ENCODE measurements at places on chromosomes 7 and 10. TPM values are rescaled to one million over a fixed set of nuclear protein-coding genes. Genes with fewer than 3 reads are reported as not detected.

DNA sequence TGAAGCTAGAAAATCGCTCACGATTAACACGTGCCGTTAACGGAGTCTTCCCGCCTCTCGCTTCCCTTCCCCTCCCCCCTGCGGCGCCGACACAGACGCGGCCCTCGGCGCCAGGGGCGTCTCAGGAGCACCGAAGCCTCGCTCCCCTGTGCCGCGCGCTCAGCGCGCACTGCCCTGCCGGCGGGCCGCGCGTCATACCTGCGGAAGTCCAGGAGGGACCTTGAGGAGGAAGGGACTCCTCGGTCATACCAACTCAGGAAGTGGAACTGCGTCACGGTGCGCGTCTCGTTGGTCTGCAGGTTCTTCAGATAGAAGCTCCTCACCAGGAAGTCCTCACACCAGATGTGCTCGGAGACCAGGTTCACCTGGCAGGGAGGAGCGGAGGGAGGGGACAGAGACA is 239.6 kb downstream of the DNAJB6 start:
- DNase-seq = no peak

Gene ZNF107
- 9.1 TPM for total RNA-seq

DNA sequence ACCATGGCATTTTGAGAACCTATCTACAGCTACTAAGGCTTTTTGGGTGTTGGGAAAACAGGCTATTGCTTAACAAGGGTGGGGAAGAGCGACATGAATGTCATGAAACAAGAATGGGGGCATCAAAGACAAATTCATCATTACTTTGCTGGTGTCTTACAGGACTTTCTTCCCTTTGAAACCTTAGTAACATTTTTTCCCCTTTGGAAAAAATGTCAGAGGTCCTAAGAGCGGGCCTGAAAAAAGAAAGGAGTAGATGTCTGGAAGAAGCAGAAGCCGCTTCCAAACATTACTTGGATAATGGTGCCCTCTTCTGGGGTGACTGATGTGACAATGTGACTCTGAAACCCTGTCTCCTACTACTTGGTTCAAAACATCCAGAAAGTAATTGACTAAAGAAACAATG is 3.8 kb upstream of the DDX50 start:
- peak; percentile 84 for DNase-seq

- peak; percentile 26 for DNase-seq
Observed at GRCh38 chr10:6625428-6625827, 45.4 kb upstream of the PRKCQ start.

GRCh38 chr7:107002126-107002525 is 42.4 kb upstream of the PRKAR2B start:
- no peak for DNase-seq

Gene ELN
- 1.1 TPM for total RNA-seq

GRCh38 chr7:16693601-16694318 is 47.8 kb downstream of the BZW2 start:
- no peak for DNase-seq

Gene COL17A1
- total RNA-seq = 2.3 TPM

DNA sequence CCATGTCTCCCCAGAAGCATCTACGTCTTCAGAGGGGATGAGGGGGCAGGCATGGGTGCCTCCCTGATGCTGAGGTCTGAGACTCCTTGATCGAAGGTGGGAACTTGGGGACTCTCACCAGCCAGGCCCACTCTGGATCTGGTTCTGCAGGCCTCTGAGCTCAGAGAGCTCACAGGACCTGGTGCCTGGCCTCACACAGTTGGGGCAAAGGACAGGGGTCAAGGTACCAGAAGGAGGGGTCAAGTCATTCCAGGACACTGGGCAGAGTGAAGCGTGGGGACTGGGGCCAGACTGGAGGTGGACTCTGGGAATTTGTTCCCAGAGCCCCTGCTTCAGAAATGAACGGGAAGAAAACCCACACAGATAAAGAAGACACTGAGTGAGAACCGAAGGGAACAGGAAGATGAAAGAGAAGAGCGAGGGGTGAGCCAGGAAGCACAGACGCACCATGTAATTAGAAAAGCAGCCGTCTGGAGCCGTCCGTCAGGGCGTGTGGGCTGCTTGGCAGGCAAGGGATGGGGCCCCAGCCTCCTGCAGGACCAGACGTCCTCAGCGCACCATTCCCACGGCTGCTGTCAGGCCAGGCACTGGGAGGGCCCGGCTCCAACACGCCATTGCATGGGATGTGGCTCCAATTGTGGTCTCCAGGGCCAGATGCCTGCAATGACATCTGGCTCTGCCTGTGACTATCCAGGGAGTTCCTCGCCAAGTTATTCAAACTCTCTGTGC is 47.7 kb downstream of the ZCCHC24 start:
- no peak for DNase-seq

GRCh38 chr7:11779864-11780674 is 51.9 kb downstream of the THSD7A start:
- no peak for DNase-seq

- no peak for DNase-seq
Observed at GRCh38 chr7:130396109-130396508, 15.8 kb downstream of the CPA1 start.

DNA sequence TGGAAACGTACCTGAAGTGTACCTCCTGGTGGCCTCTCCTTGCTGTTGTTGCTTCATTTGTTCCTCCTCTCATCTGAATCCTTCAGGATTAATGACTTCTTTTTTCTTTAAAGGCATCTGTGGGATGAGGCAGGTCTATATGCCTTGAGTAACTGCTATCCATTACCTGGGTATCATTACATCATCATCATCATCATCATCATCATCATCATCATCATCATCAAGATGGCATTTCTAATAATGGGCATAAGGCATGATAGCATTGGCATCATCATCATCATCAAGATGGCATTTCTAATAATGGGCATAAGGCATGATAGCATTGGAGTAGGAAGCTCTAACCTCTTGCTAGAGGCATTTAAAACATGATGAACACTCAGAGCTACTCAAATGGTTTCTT is 59.9 kb downstream of the CFAP58 start:
- no peak for DNase-seq

GRCh38 chr7:158502068-158502750 is 85.4 kb downstream of the PTPRN2 start:
- DNase-seq = no peak

Gene FAM241B
- total RNA-seq = 2.6 TPM

GRCh38 chr7:35753761-35754603 is 46.9 kb upstream of the SEPTIN7 start:
- no peak for DNase-seq

Gene HOXA5
- total RNA-seq = not detected

Gene FEZF1
- total RNA-seq = 330 TPM

GRCh38 chr7:49848211-49848841 is 74.9 kb downstream of the VWC2 start:
- DNase-seq = no peak

DNA sequence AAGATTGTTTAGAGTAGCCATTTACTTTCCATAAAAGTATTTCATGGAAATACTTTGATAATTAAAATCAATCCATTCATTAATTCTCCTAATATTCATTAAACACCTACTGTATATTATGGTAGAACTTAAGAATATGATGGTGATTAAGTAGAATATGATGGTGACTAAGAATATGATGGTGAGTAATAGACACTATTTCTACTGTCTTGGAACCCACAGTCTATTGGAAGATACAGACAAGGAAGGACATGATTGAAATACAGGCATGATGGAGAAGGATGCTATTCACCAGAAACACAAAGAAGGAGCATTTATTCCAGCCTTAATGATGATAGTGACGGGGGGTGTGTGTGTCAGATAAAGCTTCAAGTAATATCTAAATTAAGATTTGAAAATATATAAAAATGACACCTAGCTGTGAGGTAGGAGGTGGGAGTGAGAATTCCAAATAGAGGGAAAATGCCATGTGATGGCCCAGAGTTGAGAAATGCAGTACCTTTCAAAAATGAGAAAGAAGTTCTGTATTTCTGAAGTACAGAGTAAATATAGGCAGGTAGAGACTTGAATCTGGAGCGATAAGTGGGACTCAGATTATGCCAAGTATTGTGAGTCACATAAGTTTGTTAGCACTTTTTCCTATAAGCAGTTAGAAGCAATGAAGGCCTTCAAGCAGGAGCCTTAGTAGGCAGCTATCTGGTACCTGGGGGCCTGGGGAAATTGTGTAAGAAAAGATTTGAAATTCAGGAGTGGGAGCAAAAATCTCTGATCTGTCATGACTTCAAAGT is 12.5 kb upstream of the CDK13 start:
- no peak for DNase-seq

GRCh38 chr7:154566877-154567276 is 436.0 kb downstream of the PAXIP1 start:
- DNase-seq = no peak

DNA sequence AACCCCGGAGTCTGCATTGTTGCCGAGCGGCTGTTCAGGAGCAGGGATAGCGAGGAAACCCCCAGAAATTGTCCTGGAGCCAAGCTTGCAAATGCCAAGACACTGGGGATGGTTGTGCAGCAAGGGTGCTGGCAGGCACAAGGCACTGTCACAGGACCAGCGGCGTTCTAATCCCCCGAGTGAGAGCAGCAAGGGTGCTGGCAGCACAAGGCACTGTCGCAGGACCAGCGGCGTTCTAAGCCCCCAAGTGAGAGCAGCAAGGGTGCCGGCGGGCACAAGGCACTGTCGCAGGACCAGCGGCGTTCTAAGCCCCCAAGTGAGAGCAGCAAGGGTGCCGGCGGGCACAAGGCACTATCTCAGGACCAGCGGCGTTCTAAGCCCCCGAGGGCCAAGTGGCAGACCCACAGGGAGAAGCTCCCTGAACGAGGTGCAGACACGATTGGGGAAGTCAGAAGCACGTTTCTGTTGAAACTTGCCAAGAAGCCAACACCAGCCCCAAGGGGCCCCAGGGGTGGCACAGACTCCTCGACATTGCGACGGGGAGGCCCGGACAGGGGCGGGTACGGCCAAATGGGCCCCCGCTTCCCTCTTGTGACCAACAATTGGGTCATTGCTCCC is 40.4 kb upstream of the INPP5A start:
- DNase-seq = no peak

Gene CEP41
- total RNA-seq = 16.5 TPM

DNA sequence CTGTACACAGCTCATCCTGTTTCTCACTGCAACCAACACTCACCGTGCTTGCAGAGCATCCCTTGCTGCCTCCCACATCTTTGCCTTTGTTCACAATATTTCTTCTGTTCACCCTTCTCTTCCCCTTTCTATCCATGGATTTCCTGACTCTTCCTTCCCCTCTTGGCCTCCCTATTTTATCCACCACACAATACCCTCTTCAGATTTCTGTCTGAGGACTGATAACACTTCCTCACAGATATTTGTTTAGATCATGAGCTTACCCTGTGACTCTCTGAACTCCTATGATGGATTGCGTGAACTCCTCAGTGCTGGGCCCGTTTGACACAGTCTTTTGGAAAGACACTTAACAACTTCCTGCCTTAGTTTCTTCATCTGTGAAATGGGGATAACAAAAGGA is 62.8 kb upstream of the GPR158 start:
- DNase-seq = no peak

Gene TCF7L2
- 11.0 TPM for total RNA-seq

GRCh38 chr10:96017191-96017687 is 26.1 kb upstream of the CCNJ start:
- DNase-seq = peak; percentile 70

Gene OR2A42
- total RNA-seq = 0.15 TPM

Gene SORBS1
- total RNA-seq = 10.1 TPM

- no peak for DNase-seq
Observed at GRCh38 chr7:135466442-135467206, 43.3 kb downstream of the CNOT4 start.

Gene TSPAN15
- 8.7 TPM for total RNA-seq

DNA sequence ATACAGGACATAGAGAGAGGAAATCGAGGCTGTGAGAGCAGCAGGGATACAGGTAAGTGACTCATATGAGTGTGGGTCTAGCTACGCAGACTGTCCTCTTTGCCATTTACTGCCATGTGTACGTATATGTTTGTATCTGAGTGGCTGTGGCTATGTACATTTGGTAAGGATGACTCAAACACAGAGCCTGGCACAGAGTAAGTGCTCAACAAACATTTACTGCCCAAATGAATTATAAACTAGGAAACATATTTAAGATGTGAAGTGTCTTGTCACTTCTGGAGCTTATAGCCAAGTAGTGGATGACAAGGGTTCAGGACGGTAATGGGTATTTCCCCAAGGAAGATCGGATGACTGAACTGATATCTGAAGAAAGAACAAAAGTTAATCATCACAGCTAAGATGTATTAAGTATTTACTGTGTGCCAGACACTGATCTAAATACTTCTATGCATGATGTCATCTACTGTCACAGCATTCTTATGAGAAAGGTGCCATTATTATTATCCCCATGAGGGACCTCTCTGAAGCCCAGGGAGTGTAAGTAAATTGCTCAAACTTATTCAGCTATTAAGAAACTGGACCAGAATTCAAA is 6.0 kb downstream of the MRPL43 start:
- no peak for DNase-seq

DNA sequence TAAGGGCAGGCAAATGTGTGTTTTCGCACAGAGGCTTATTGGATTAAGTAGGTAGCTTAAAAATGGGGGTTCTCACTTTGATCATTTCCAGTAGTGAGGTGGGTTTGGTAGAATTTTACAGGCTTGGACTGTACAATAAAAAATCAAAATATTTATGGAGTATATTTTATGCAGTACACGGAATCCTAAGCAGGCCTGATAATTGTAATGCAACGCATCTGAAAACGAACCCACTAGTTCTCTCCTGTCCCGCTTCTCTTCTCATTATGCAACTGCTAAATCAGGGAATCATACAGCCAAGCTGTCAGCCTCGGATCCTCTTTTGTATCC is 377 bp upstream of the POLR1F start:
- DNase-seq = no peak

DNA sequence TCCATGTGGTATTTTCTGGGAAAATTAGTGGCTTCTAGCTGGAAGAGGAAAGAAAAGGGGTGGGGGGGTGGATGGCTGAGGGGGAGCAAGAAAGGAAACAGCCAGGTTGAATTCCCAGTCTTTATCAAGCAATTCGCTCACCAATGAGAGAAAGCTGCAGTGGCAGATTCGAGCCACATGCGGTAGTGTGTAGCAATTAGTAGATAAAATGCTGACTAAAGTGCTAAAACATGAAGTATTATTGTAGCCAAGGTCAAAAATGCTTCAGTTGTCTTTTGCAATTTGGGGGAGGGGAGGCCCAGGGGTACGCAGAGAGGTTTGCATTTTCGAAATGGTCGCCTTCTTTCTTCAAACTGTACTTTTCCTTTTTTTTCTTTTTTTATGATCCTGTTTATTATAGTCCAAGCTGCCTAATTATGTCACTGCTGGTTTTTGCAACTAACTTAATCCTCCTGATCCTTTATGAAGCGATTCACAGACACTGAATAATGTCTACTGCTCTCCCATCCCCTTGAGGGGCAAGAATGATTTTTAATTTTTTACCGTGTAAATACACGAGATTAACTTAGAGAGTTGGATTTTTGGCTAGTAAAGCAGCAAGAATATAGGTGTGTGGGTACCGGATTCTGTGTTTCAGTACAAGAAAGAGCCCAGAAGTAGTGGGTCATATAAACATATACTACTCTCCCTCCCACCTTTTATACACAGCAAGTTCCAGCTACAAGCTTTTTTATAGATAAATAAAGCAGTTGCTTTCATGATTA is 3.6 kb upstream of the ARID5B start:
- DNase-seq = peak; percentile 62

DNA sequence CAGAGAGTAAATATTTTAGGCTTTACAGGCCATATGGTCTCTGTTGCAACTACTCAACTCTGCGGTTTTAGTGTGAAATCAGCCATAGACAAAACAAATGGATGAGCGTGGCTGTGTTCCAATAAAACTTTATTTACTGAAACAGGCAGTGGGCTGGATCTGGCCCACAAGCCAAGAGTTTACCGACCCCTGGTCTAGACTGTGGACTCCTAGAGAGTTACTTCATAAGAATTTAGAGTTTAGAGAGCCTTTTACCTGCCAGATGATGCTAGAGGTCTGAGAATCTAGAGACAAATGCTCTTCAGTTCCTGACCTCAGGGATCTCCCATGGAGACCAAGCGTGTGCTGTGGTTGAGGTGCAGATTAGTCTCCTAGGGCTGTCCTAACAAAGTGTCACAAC is 174.8 kb downstream of the PTEN start:
- DNase-seq = no peak

Data from neural progenitor cell (in vitro differentiated cells).